Glomerular endothelial cell (primary cell): ENCODE measurements at places on chromosomes 16 and 17. TPM values are rescaled to one million over a fixed set of nuclear protein-coding genes. Genes with fewer than 3 reads are reported as not detected.

ATAD5 gene
- total RNA-seq: 3.1 and 3.7 TPM in 2 replicates

- DNase-seq: no peak
Measured at GRCh38 chr17:4483012-4483840, 15.5 kb upstream of the SPNS2 start.

DNA sequence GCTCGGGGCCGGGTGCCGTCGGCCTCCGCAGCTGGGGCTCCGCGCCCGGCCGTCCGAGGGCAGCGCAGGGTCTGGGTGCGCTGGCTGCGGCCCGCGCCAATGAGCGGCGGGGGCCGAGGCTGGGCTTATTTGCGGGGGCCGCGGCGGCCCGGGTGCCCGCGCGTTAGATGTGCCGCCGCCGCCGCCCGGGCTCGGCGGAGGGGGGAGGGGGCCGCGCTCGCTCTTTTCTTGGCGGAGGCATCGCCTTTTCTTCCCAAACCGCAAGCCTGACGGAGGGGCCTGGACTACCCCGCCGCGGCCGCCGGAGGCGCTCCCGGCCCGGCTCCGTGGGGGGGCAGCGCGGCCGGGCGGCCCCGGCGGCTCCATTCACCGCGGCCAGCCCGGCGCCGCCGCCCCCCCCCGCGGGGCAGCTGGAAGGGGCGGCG, at the start of gene NOTUM:
Gene NOTUM (minus strand): TSS at position 101 of the 425 bp plus-strand sequence. CDS start 278 bp downstream, outside the sequence.
- DNase-seq: no peak

CCDC40 gene
- total RNA-seq: 2.6 and 4.9 TPM in 2 replicates

EPN2 gene
- 29.2 and 53.4 TPM in 2 replicates for total RNA-seq

PNMT gene
- total RNA-seq: not detected in 2 replicates

GRCh38 chr17:73419881-73420280, 108.1 kb upstream of the CDC42EP4 start:
- DNase-seq: no peak
